Anterior cingulate cortex (tissue), 58 donors: ENCODE measurements at places on chromosomes 1 and 21.

DNA sequence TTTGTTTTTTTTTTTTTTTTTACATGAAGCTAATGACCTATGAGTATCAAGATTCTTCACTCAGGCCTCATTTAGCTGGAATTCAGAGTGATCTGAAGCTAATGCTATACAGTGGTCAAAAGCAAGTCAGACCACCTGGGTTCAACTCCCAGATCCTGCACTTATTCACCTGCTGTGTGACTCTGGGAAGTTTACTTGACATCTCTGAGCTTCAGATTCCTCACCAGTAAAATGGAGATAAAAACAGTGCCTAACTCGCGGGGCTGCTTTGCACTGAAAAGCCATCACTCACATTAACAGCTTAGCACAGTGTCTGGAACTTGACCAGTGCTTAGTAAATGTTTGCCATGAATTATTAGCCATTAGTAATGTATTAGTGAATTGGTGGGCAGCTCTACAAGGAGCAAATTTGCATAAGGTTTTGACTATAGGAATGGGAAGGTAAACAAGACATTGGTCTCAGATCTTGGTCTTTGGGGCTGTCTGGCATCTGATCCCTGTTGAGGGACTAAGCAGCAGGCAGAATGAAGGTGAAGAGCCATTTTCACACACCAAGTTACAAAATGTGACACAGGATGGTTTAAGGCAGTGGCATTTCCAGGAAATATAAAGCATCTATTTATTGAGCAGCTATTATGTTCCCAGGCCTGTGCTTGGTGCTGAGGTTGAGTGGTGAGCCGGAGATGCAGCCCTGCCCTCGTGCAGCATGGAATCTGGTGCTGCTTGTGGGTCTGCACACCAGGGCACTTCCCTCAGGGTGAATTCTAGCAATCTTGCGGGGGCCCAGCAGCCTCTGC is 291.3 kb downstream of the RRAGC start:
- DNase-seq, result no peak

DNA sequence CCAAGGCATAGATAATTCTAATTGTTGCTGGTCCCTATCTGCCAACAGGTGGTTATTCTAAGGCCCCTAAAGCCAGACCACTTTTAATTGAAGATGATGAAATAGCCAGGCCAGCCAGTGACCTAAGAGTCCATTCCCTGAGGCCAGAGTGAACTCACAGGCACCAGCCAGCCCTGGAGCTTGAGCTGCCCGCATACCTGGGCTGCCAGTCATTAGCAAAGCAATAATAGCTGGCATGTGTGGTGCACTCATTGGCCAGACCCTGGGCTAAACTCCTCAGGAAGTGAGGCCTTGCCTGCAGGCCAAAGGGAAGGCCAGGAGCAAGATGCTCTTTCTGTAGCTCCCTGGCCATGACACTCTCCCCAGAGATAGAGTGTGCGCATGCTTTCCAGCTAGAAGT is 180.4 kb upstream of the KLHDC7A start:
- no peak for DNase-seq

DNA sequence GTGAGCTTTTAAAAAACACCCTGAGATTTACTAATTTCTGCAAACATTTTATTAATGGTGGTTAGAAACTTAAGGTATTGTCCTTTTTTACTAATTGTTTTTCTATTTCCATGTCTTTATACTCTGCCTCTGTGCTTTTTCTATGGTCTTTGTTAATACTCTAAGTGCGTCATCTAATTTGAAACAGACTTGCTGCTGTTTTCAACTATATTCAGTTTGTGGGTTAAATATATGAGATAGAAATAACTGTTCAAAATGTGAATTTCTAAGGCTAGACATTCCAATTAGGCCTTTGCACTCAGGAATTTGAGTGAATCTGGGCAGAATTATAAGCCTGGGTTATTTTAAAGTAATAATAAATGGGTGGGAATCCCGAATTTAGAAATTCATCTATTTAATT is 82.4 kb upstream of the COL11A1 start:
- no peak for DNase-seq

DNA sequence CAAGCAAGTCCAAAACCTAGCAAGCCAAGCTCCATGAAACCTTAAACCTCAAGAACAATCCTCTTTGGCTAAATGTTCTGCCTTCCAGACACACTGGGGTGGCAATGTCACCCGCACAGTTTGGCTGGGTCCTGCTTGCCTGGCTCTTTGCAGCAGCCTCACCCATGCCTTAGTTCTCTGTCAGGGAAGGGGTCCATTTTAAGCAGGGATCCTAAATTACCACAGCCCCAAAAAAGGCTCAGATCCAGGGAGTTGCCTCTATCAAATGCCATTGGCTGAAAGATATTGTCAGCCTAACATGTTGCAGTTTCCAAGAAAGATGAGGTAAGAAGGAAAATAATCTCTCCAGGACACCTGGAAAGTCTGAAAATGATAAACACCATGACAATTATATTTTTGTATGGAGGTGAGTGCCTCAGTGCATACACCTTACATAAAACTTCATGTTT is 26.1 kb upstream of the LYPLAL1 start:
- DNase-seq, result no peak

- no peak for DNase-seq
Observed at GRCh38 chr1:93219443-93219842, 38.9 kb downstream of the CCDC18 start.

GRCh38 chr1:40004857-40005256 is 35.7 kb upstream of the CAP1 start:
- DNase-seq, result peak; percentile 7

DNA sequence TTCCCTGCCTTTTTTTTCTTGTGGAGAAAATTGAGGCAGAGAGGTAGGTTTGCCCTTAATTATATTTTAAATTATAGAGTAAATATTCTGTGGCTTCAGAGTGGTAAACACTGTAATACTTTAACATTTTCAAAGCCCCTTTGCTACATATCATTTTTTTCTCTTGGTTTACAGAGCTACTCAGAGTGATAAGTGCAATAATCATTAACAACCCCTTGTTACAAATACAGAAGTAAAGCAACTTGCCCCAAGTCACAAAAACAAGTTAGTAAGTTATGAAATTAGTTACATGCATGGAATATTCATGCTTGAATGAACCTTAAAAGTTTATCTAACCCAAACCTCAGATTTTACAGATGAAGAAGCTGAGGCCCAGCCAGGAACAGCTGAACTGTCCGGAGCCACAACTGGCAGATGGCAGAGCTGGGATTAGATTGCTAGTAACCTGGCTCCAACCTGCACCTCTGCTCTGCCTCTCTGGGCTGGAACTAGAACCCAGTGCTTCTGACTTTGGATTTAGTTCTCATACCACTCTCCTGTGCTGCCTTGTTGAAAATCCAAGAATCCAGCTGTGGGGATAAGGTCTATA is 48.7 kb downstream of the TNN start:
- DNase-seq, result no peak

DNA sequence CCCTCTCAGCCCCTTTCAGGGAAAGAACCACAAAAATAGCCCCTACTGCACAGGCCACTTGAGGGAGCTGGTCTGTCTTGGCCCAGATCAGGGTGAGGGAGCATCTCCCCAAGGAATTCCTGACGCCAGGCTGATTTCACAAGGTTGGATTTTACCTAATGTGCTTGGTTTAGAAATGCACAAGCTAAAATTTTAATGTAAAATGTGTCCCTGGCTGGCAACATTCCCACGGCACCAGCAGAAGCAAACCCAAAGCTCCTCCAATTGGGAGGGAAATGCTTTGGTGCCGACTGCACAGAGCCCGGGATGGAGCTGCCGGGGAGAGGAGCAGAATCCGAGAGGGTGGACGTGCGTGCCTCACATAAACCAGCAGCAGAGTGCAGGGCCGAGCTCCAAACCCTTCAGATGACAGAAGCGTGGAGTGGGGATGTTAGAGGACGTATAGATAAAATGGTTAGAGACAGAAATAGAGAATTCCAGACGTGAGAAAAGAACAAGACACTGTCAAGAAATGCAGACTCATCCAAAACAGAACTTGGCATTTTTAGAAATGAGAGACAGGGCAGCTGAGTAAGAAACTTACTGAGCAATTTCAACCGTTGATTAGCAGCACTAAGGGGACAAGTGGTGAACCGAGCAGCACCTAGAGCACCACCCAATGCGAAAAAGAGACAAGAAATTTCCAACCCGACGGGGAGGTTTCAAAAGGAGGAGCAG is 41.6 kb upstream of the TMEM52 start:
- no peak for DNase-seq
